ENCODE measurements at places on chromosomes 2 and 18.

- DNase-seq: no peak
Observed at GRCh38 chr2:113217455-113218282, 43.9 kb downstream of the PSD4 start.

GRCh38 chr2:152715854-152716428 is 1.3 kb downstream of the PRPF40A start:
- DNase-seq: no peak

GRCh38 chr18:58321986-58322385 is 278.0 kb downstream of the NEDD4L start:
- DNase-seq: no peak

GRCh38 chr2:150994076-150994475 is 267.6 kb downstream of the RBM43 start:
- no peak for DNase-seq

GRCh38 chr2:239910404-239910803 is 114.7 kb downstream of the NDUFA10 start:
- DNase-seq: no peak

GRCh38 chr2:237091779-237092436 is 6.2 kb downstream of the COPS8 start:
- DNase-seq: no peak

- DNase-seq: no peak
Observed at GRCh38 chr2:152499896-152500735, 165.1 kb downstream of the FMNL2 start.

GRCh38 chr2:118614841-118615271 is 232.6 kb downstream of the EN1 start:
- DNase-seq: no peak

DNA sequence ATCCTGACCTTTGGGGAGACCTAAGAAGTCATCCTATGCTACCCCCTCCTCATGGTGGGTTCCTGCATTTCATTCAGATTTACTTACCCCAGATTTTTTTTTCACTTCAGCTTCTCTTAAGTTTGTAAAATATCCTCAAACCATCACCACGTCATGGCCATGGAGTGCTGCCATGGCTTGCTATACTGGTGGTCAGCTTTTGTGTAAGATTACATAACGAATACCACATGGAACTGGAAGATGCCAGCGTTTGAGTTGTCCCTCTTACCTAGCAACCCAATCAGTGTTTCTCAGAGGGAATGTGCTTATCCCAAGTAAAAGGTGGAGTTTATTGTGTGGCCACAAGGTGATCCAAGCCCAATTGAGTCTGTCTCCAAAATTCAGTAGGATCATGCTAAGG is 148.6 kb upstream of the ALPP start:
- DNase-seq: no peak

DNA sequence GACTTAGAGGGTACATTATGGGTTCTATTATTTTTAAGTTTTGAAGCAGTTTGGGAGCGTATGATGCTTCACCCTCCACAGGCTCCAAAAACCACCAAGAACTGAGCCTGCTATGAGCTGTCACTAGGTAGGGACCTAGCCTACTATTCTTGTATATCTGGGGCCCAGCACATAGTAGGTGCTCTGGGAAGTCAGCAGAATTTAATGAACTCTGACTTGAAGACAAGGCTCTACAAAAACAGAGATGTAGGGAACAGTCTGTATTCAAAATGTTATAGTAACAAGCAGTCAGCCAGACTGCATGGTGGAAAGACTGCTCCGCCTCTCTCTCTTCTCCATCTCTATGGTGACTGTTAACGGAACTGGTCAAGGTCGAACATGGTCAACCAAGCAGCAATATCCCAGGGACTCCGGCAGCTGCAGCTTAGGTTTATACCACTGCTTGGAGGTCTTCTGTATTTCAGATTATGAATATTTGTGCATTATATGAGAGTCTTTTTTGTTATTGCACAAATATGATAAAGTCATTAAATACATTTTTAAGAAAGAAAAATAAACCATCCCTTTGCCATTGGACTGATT is 22.2 kb upstream of the YWHAQ start:
- DNase-seq: no peak

DNA sequence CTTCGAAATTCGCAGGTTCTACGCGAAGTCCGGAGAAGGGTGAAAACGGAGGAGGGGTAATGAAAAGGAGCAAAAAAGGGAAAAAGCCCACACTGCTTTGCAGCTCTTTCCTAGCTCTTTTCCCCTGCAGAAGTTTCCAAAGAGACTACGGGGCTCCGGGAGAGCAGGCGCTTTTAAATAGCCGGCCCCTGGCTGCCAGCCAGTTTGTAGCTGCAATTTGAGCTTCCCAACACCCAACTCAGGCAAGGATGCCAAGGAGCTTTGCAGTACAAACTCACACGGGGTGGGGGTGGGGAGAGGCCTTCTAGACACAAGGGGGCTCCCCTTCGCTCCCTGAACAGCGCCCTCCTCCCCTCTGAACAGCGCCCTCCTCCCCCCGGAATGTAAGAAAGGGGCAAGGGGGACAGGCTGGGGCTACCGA is at the start of gene IGFBP5:
Gene IGFBP5 (minus strand): TSS at position 149 of the 421 bp plus-strand sequence. CDS start 774 bp downstream, outside the sequence.
- no peak for DNase-seq

DNA sequence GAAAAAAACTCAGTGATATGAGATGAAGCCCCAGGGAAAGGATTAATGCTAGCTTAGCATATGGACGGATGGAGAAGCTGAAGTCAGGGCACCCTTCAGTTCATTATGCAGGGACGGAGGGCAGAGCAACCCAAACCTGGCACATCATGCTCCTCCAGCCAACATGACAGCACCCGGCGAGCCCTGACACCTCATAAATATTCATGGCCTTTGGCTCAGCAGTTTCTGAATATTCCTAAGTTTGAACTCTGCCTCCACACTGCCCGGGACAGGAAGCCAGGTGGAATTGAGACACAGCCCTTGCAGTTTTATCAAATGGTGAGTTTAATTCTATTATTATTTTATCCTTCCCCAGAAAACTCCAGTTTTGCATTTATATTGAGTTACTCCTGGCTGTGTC is 87.3 kb upstream of the SH3BP4 start:
- DNase-seq: no peak

Data from stimulated activated CD8-positive, alpha-beta memory T cell treated with anti-CD3 and anti-CD28 coated beads, Interleukin-2, amount 100 ng/mL, for 48 hours (primary cell).